ENCODE measurements at places on chromosomes 12 and 14.

DNA sequence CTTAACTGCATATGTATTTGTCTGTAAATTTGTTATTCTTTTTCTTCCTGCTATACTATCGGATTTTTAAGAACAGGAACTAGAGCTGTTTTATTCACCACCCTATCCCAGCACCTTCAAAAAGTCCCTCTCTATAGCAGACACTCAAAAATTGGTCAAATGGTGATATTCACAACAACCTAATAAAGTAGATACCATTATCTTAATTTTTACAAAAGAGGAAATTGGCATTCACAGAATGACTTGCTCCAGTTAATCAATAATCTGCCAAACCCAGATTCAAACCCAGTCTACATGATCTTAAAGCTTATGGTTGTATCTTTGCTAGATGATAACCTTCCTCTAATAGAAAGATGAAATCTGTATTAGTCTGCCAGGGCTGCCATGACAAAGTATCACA lies 426.6 kb downstream of the EGLN3 start:
- DNase-seq, result no peak

DNA sequence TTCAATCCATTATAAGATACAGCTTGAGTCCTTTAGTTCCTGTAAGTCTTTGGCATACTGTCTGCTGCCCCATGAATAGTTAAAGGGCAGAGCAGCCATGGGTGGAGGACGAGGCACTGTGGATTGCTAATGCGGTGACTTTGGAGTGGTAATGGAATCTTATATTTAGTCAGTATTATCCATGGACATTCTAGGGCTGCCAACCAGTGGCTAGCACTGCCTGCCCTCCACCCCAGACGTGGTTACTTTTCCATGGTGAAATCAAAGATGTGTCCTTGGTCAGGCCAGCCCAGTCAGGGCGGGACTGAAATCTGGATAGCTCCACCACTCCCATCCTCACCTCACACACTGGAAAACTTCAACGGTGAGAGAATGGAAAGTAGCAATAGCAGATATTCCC lies 2.3 kb downstream of the TTC9 start:
- no peak for DNase-seq

GRCh38 chr12:4526923-4527546 lies 11.7 kb upstream of the RAD51AP1 start:
- peak; percentile 12 for DNase-seq

DNA sequence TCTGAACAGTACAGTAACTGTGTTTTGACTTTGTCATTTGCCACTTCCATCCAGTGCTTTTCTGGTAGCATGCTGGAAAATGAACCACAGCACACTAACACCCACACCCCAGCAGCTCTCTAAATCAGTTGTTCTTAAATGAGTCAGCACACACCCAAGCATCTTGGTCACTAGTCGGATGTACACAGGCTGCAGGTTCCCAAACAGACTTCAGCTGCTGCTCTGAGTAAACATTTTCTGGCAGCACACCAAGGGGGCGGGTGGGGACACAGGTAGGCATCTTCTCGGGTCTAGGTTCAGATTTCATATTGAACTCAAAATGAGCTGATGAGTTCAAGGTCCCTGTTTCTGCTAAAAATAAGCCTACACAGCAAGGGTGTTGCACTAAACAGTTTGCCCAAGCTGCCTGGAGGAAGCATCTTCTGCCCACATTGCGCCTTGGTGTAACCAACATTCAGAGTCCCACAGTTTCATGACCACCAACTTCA lies 39.8 kb downstream of the IFNG start:
- DNase-seq, result peak; percentile 55

GRCh38 chr12:51598156-51598555 lies 7.1 kb downstream of the SCN8A start:
- no peak for DNase-seq

GRCh38 chr12:110582276-110583136 lies 612 bp downstream of the PPTC7 start:
- DNase-seq, result no peak

- DNase-seq, result no peak
Measured at GRCh38 chr14:96894966-96895365, 97.8 kb downstream of the VRK1 start.

DNA sequence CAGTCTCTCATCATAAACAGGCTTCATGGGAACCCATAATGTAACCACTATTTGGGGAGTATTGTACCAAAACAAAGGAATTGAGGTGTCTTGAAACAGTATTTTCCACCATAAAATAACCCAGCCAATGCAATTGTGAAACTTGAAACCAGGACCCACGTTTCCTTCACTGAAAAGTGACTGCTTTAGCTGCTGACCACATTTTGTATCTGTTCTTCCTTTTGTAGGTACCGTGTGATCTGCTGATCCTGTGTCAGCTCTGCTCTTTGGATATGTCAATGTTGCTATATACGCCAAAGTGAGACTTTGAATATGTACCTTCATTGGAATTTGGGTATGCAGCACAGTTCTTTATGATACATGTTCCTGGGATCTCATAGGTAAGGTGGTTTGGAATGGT lies 95.1 kb upstream of the CNTN1 start:
- DNase-seq, result no peak

- no peak for DNase-seq
Measured at GRCh38 chr12:103773109-103773910, 67.7 kb downstream of the NT5DC3 start.

- DNase-seq, result no peak
Measured at GRCh38 chr12:24902511-24903328, 46.2 kb downstream of the BCAT1 start.

DNA sequence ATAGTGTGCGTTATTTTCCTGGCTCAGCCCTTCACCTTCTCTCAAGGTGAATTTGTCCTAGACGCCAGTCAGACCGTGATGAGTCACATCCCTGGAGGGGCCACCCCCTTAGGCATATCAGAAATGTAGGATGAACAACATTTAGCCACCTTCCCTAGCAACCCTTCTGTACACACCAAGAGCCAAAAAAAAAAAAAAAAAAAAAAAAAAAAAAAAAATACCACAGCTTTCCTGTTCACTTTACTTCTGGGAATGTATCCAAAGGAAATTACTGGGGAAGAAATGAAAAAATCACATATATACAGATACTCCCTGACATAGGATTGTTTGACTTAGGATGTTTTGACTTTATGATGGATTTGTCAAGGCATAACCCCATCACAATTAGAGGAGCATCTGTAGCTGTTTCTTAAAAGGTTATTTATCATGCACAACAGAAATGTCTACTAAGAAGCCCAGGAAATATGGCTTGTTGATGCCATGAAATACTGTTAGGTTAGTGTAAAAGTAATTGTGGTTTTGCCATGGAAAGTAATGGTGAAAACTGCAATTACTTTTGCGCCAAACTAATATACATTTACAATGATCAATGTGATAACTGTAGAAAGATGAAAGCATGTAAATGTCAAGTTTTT lies 68.2 kb upstream of the BDKRB2 start:
- no peak for DNase-seq

- DNase-seq, result no peak
Measured at GRCh38 chr12:86623267-86623666, 367.1 kb upstream of the MGAT4C start.

- peak; percentile 68 for DNase-seq
Measured at GRCh38 chr12:125194163-125194773, 129.0 kb downstream of the AACS start.

DNA sequence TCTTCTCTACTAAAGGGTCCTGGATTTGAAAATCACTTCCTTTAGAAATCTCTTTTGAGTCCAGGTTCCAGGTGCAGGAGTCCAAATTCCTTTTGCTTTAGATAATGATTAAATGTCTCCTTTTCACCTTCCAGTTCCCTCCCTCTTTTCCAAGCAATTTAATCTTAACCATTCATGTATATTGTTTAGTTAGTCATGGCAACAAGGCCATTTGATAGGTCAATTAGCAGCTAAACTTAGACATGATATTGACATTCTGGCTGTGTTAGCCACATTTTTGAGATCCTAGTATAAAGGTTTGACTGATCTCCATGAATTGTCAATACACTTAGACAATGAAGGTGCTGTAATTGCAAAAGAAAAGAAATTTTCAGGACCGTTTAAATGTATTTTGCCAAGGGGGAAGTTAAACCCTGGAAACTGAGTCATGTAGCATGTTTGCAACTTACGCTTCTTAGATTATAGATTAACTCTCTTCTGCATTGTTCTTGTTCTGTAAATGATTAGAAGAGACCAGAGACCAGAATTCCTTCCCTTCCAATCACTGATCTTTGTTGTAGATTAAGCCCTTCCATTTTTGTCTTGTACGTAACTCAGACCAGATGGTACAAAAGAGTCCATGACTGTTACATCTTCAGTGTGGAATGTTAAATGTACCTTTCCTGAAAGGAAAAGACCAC lies 12.4 kb upstream of the C12orf75 start:
- DNase-seq, result no peak

- DNase-seq, result no peak
Measured at GRCh38 chr14:35384455-35385041, 20.0 kb downstream of the NFKBIA start.

DNA sequence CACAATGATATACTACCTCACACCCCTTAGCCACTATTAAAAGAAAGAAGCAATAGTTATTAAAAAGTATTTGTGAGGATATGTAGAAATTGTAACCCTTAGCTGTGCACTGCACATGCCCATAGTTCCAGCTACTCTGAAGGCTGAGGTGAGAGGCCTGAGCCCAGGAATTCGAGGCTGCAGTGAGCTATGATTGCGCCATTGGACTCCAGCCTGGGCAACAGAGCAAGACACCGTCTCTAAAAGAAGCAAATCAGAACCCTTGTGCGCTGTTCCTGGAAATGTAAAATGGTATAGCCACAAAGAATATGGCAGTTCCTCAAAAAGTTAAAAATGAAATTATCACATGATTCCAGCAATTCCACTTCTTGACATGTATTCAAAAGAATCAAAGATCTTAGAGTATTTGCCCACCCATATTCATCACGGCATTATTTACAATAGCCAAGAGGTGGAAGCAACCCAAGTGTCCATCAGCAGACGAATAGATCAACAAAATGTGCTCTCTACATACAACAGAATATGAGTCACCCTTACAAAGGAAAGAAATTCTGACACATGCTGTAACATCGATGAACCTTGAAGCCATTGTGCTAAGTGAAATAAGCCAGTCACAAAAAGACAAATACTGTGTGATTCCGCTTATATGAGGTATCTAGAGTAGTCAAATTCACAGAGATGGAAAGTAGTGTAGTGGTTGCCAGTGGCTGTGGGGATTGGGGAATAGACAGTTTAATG lies 23.7 kb upstream of the YLPM1 start:
- DNase-seq, result no peak

GRCh38 chr12:58247633-58248032 lies 306.3 kb downstream of the ATP23 start:
- DNase-seq, result no peak

GRCh38 chr14:101707863-101708620 lies 53.5 kb upstream of the PPP2R5C start:
- no peak for DNase-seq

GRCh38 chr12:130049666-130050065 lies 112.6 kb upstream of the FZD10 start:
- peak; percentile 14 for DNase-seq

All from NCI-H510A treated with DMSO at 0.1 percent for 48 hours (cell line).